ENCODE measurements at places on chromosomes 4 and X. TPM values are rescaled to one million over a fixed set of nuclear protein-coding genes. Genes with fewer than 3 reads are reported as not detected.

DRP2 gene
- polyA plus RNA-seq, result 1.6 TPM

PWWP3B gene
- polyA plus RNA-seq, result 28.7 TPM

BEX4 gene
- 29.0 TPM for polyA plus RNA-seq

XAGE1B gene
- 0.30 TPM for polyA plus RNA-seq

DNA sequence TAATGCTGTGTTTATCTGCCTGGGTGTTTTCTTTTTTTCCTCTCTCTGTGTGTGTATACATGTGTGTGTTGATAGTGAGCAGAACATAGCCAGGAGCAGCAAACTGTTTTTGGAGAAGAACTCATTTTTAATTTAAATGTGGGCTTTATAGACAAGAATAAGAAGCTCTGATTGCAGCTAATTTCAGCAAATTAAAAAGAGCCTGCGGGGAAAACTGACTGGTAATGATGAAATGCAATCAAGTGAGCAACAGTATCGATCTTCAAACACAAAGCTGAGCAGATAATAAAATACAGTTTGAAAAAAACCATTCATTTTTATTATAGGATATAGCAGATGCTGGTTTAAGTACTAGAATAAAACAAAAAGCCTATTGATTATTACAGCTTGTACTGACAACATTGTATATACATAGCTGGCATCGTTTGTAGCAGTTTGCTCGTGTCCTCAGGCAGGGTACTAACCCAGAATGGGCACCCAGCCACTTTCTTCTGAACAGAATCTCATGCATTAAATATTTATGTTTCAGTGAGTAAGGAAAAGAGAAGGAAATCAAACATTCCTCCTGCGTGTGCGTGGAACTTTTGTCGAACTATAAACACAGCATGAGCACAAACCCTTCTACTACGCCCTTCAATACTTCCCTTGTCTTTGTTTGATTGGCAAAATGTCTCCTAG, 73.5 kb upstream of the ZFP42 start:
- no peak for DNase-seq

- no peak for DNase-seq
Observed at GRCh38 chrX:133307094-133307493, 88.9 kb upstream of the TFDP3 start.

DNA sequence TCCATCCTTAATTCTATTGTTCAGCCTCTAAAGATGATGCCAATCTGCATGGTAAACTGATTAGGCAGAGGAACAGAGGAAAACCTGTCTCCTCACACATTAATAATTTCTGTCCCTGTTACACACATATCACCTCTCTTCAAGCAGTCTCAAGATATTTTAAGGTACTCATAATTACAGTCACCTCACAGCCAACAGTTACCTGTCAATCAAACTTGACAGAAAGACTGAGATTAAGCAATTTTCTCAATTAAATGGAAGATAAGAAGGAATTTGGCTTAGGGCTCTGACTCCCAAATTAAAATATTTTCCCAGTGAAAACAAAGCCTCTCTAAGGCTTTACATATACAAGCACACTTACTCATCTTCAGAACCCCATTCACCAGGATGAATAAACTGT, 85.2 kb downstream of the MAPK10 start:
- DNase-seq, result no peak

GRCh38 chr4:86549163-86549788, 44.8 kb upstream of the PTPN13 start:
- DNase-seq, result no peak

DNA sequence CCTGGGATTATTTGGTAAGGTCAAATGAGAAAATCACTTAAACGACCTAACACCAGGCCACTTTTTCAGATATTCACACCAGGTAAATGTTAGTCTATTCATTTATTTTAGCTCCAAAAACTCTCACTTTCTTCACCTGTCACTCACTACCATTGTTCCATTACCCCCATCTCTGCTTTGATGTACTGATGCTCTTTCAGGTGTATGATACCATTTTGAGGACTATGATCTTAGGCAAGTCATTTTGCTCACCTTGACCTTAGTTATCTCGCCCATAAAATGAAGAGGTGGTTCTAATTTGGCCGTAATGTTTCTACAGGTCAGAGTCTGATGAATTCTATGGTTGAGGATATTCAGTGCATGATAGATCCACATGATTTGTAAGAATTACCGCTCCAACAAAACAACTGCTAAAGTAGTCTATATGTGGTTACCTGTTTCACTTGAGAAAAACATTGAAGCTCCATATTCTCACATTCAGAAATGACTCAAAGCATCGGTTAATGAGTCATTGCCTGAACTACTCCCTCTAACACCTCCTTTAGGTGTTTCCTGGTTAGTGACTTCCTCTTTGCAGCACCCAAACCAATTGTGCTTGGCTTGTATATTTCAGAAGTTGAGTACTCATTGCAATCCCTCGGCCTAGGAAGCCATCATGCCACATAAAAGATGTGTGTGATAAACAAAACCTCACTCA, 4.5 kb downstream of the DTHD1 start:
- DNase-seq, result no peak

- DNase-seq, result no peak
Observed at GRCh38 chr4:52576961-52577623, 82.0 kb downstream of the USP46 start.

DNA sequence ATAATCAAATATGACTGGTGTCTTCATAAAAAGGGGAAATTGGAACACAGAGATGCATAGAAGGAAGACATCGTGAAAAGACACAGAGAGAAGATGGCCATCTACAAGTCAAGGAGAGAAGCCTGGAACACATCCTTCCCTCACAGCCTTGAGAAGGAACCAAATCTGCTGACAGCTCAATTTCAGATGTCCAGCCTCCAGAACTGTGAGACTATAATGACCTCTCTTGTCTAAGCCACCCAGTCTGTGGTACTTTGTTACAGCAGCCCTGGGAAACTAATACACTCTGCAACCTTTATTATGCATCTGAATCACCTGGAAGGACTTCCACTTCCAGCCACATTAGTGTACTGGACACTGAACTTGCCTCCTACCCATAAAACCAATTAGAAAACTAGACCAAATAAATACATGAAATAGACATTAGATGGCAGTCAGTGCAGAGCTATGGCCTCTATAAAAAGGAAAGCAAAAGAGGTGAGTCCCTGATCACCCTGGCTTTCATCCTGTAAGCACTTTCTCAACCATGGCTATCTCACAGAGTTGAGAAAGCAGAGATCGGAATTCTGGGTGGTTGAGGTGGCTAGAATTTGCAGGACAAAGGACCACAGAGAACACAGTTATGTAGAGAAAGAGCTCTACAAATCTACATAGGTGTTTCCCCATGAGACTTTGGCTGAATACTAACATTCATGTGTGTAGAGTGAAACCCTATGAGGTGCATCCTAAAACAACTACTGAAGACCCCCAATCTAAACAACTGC, 25.7 kb downstream of the GAB3 start:
- DNase-seq, result no peak

GRCh38 chr4:150009533-150009932, 68.7 kb upstream of the DCLK2 start:
- DNase-seq, result no peak

GRCh38 chr4:4462970-4463369, 76.1 kb downstream of the NSG1 start:
- no peak for DNase-seq

DNA sequence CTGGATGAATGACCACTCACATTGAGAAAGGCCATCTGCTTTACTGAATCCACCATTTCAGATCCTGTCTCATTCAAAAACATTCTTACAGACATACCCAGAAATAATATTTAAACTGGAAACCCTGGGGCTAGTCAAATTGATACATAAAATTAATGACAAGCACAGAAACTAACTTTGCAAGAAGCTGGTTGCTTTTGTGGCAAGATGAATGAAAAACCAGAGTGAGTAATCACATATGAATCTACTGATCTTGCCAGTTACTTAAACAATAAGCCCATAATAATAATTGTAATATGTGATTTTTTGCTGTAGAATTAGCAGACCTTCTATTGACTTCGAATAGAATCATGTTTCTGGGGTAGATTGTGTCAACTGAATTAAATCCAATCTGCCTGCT, 235.1 kb downstream of the PPARGC1A start:
- no peak for DNase-seq

TRAM1L1 gene
- polyA plus RNA-seq, result 4.4 TPM

GRCh38 chr4:61507091-61507490, 307.0 kb downstream of the ADGRL3 start:
- DNase-seq, result no peak

DNA sequence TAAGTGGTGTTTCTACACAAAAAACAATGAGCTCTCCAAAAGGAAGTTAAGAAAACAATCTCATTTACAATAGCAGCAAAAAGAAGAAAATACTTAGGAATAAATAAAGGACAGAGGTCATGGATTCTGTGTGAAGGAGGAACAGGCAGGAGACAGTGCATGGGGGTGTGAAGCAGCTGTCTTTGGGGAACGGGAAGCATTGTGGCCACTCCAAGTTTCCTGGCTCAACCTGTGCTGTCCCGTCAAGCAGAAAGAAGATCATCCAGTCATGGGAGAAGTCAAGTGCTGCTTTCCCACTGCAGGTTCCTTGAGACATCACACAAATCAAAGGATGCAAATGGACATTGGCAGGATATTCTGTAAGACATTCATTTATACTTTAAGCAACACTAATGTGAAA, 66.1 kb upstream of the MAML3 start:
- no peak for DNase-seq

DNA sequence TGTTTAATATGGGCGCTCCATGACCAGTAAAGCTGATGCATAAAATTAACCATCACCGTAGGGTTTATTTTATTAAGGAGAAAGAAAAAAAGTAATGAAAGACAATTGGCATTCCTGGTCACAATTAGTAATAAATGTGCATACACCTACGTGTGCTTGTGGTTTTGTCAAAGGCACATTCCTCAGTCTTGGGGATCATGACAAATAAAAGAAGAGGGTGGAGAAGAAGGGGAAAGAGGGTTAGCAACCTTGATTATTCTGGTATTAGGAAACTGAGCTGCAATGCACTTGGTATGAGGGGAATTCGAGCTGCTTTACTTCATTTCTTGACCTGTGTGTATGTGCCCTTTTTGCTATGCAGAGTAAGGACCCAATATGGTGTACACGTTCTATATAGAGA, 1798.3 kb upstream of the PCDH7 start:
- DNase-seq, result no peak

DNA sequence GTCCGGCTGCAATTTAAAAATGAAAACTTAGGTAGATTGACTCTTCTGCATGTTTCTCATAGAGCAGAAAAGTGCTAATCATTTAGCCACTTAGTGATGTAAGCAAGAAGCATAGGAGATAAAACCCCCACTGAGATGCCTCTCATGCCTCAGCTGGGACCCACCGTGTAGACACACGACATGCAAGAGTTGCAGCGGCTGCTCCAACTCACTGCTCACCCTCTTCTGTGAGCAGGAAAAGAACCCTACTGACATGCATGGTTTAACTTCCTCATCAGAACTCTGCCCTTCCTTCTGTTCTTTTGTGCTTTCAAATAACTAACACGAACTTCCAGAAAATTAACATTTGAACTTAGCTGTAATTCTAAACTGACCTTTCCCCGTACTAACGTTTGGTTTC, 41.0 kb downstream of the MAP7D3 start:
- DNase-seq, result no peak

F9 gene
- not detected for polyA plus RNA-seq

GRCh38 chr4:139007640-139008039, 7.9 kb upstream of the NOCT start:
- no peak for DNase-seq
